GF-D8 (cell line): ENCODE measurements at places on chromosomes 11 and 22.

- no peak for DNase-seq
Measured at GRCh38 chr22:19930551-19931486, 10.8 kb upstream of the COMT start.

DNA sequence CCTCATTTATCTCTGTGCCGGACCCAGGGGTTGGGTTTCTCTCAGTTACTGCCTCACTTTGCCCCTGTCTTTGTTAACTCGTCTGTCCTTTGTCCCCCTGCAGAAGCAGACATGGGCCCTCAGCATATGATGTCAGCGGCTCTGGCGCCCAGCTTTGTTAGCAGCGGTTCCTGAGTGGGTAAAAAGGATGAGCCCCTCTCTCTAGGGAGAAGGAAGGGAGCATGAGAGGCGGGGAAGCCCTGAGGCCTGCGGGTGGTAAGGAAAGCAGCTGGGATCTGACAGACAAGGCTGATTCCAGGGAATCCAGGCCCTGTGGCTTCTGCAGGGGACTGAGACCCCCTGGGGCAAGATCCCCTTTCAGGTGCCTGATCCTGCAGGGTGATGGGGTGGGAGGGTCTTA lies 51.7 kb downstream of the MCM5 start:
- DNase-seq: no peak

- DNase-seq: no peak
Measured at GRCh38 chr11:125951731-125952130, 5.9 kb downstream of the VSIG10L2 start.

- DNase-seq: no peak
Measured at GRCh38 chr11:74559934-74560309, 32.5 kb upstream of the POLD3 start.

DNA sequence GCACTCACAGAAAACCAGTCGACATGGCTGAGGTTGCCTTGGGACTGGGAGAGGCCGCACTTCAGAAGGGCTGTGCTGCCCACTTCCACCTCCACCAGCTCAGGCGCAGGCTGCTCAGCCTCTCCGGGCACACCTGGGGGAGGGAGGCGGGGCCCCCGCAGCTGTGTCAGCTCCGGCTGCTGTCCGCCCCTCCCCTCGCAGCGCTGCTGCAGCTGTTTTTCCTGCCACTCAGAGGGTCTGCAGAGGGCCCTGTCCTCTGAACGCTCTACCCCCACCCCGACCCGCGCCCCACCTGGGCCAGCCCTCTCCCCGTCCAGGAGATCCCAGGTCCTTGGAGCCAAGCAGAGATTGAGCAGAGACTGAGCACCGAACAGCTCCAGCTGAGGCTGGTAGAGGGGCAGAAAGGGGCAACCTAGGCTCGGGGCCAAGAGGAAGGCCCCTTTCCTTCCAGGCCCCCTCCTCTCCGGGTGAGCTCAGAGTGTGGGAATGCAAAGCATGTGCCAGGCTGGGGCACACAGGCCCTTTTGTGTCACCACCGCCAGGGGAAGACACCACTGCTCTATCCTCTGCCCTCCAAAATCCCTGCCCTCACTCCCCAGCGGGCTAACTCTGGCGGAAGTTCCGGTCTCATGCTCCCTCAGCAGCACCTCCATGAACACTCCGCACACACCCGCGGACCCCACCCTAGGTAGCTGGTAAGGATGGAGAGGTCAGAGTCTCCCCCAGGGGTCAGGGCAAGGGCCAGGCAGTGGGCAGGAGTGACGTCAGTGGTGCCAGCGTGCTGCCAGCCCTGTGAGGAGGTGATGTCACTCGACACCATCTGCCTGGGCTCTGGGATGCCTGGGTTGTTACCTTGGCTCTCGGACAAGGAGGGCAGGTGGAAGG lies 1.6 kb downstream of the MCAM start:
- no peak for DNase-seq

- no peak for DNase-seq
Measured at GRCh38 chr11:73795925-73796632, 8.4 kb downstream of the MRPL48 start.

DNA sequence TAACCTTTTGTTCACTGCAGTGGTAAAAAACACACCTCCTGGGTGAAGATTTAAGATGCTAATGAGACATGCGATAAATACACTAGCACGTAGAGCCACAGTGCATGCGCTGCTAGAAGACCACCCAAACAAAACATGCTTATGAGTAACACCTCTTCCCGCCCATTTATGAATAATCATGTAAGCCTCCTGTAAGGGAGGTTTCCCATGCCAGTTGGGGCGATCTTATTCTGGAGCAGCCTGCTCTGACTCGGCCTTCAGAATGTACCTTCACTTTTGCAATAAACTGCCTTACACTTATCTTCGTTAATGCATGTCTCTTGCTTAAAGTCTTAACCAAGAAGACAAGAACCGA lies 18.1 kb upstream of the SCARF2 start:
- no peak for DNase-seq

- DNase-seq: no peak
Measured at GRCh38 chr22:24105631-24106030, 75.7 kb upstream of the SUSD2 start.

DNA sequence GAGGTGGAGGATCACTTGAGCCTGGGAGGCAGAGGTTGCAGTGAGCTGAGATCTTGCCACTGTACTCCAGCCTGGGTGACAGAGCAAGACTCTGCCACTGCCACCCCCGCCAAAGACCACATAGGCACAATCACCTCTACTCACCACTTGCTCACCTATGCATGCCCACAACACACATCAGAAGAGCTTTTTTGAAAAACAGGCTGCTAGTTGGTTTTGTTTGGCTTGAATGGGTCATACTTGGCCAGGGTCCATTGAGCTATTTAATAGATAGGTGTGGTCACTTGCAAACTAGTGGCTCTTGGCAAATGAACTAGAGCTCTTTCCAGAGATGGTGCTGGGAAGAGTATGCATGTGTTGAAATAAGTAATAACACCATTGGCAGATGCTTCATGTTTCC lies 80.1 kb downstream of the EMSY start:
- no peak for DNase-seq

DNA sequence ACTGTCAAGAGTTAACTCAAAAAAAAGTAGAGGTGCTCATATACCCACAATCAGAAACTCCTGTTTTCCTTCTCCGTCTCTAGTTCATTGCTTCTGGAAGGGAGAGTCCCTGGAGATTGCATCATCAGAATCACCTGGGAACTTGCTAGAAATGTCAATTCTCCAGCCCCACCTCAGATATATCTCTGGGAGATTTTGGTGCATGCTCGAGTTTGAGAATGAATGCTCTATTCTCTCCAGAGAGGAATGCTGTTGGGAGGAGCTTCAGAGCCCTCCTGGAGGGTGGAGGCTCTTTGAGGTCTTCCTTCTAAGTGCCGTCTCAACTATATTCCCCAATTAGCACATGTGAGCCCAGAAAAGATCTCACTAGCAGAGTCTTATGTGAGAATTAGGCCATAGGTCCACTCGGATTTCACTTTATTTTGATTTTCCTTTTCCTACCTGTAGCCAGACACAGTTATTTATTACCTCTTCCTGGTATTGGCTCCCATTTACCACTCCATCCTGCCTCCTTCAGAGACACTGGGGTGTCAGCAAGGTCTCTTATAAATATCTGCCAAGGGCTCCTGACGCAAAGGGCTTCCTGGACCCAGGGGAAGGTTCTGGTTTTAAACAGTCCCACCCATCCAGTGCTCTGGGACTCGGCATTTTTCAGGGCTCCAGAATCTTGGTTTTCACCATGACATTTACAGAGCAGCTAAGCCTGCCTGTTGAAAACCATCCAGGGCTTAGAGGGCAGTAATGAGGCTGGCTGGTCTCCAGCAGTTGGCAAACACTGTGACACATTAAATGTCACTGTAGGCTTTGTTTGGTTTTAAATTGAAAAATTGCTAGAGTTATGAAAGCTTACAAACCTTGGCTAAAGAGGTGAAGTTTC lies 136.2 kb downstream of the CD44 start:
- DNase-seq: no peak

- no peak for DNase-seq
Measured at GRCh38 chr11:45440111-45440510, 154.0 kb upstream of the SYT13 start.

DNA sequence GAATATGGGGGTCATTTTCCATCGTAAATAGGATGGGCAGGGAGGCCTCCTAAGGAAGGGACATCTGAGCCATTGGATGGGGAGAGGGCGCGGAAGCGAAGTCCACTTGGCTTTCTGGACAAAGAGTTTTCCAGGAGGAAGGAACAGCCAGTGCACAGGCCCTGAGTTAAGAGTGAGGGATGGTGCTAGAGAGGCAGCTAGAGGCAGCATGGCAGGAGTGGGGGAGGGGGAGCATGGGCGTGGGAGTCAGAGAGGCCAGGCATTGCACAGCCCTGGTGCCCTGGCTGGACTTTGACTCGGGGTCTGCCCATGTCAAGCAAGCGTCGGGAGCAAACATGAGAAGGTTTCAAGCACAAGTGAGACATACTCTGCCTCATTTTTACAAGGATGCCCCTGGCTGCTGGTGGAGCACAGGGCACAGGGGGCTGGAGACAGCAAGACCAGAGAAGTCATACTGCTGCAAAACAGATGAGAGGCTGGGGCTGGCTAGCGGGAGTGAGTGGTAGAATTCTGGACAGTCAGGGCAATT lies 9.0 kb downstream of the GNAZ start:
- no peak for DNase-seq

- DNase-seq: no peak
Measured at GRCh38 chr11:40328890-40329614, 1130.4 kb downstream of the LRRC4C start.

DNA sequence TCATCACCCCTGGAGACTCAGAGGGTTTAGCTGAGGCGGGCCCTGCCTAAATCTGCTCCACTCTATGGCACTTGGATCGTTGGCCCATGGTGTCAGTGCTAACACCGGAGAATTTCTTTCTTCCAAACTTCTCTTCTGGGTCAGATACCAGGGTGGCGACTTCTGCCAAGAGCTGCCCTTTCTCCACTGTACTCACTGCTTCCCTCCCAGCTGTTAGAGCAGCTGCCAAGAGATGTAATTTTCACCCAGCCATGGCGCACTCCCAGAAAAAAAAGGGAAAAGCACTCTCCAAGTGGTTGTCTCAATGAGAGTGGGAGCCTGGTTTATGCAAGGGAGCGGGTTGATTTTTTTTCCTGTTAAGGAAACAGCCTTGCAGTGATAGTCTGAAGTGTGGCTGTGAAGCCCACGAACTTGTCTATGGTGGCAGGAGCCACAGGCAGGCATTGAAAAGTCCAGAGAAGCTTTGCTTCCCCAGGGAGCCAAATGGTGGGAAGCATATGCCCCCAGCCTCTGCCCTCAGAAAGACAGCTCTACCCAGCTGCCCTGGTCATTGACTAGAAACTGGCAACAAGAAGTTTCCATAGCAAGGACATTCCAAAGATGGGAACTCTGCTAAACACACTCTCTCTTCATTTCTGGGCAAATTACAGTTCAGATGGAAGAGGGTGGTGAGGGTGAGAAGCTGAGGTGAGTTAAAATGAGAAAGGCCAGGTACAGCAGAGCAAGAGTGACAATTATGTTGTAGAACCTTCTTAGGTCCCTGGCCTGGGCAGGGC lies 10.7 kb downstream of the PCSK7 start:
- no peak for DNase-seq

GRCh38 chr11:126914941-126915340 lies 85.6 kb downstream of the KIRREL3 start:
- no peak for DNase-seq

- no peak for DNase-seq
Measured at GRCh38 chr11:131217313-131218310, 152.8 kb upstream of the NTM start.

DNA sequence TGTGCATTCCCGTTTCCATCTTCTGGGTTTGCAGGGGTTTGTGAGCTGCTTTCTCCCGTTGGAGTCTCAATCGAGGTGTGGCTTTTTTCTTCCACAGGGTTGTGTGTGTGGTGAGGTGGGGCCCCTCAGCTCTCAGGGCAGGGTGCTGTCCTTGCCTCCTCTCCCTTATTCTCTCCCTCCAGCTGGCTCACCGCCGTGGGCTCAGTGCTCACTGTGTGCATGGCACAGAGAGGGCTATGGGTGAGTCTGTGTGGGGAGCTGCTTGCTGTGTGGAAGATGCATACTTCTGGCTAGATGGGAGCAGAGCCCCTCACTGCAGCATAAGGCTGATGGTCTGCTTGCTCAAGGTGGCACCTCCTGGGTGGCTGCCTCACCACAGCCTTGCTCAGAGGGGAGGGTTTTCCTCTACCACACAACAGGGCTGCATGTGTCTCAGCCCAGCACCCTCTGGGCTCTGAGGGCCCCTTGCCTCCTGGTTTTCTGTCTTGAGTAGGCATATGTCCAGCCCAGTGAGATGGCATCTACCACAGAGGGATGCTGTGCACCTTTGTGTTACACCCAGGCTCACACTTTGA lies 203.1 kb upstream of the B3GAT1 start:
- DNase-seq: no peak

GRCh38 chr11:29534836-29535235 lies 482.0 kb downstream of the KCNA4 start:
- no peak for DNase-seq

DNA sequence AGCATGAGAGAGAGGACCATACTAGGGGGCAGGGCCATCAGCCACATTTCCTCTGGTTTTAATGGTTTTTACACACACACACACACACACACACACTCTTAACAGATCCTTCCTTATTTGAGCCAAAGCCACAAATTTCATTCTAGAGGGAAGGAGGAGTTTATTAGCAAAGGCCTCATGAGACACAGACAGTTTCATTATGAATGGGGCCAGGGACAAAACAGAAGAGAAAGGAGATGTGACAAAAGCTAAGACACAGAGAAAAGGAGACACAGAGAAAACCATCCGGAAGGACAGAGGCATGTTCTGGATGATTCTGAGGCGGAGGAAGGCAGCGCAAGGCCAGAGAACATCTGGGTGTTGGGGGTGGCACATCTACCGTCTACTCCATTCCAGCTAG lies 32.2 kb upstream of the ARFGAP3 start:
- DNase-seq: peak; percentile 57

GRCh38 chr11:16958833-16959232 lies 55.4 kb downstream of the PLEKHA7 start:
- no peak for DNase-seq

- DNase-seq: no peak
Measured at GRCh38 chr11:11977206-11977938, 31.1 kb downstream of the DKK3 start.

DNA sequence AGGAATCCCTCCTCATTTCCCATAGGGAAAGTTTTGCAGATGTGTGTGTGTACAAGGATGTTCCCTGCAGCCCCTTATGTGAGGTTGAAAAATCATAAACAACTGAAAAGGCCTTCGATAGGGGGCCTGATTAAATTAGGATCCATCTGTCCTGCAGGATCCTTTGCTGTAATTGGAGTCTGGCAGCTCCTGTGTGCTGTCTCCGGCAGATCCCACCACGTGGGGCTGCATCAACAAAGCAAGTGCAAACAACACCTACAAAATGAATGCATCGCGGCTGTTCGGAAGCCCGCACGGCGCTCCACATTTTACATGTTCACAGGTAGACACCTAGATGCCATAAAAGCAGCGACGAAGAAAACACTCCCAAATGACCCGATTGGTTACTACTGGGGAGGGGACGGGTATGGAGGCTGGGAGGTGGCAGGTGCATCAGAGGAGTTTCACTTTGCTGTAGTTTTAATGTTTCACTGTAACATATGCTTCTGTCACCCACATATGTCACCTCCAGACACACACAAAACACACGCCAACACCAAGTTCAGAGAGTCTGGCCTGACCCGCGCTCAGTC lies 52.2 kb downstream of the NFAM1 start:
- DNase-seq: no peak

- DNase-seq: no peak
Measured at GRCh38 chr22:40043793-40044101, 49.0 kb downstream of the FAM83F start.
